ENCODE measurements at places on chromosomes 6 and 20. TPM values are rescaled to one million over a fixed set of nuclear protein-coding genes. Genes with fewer than 3 reads are reported as not detected.
A peak's percentile ranks its signal among the peaks of the same experiment; 100 is the strongest.

TSBP1 gene
- polyA plus RNA-seq: 0.34 TPM

GRM1 gene
- 0.14 TPM for polyA plus RNA-seq

EBF4 gene
- polyA plus RNA-seq: 45.7 TPM

PGC gene
- not detected for polyA plus RNA-seq

SIRPD gene
- polyA plus RNA-seq: not detected

RCAN2 gene
- 22.4 TPM for polyA plus RNA-seq

FLRT3 gene
- polyA plus RNA-seq: 166 TPM

TAGAP gene
- polyA plus RNA-seq: 0.67 TPM

GPLD1 gene
- polyA plus RNA-seq: 4.0 TPM

LAMP5 gene
- 8.0 TPM for polyA plus RNA-seq

FOXA2 gene
- polyA plus RNA-seq: 0.06 TPM

C20orf141 gene
- not detected for polyA plus RNA-seq

HLA-DQA2 gene
- not detected for polyA plus RNA-seq

- no peak for DNase-seq
Observed at GRCh38 chr20:48293671-48294070, 508.4 kb upstream of the SULF2 start.

GRCh38 chr6:168583821-168584220 lies 142.8 kb downstream of the SMOC2 start:
- DNase-seq: no peak

- no peak for DNase-seq
Observed at GRCh38 chr6:111950661-111951496, 77.6 kb upstream of the FYN start.

- DNase-seq: no peak
Observed at GRCh38 chr20:55777641-55778040, 227.7 kb downstream of the CBLN4 start.

DNA sequence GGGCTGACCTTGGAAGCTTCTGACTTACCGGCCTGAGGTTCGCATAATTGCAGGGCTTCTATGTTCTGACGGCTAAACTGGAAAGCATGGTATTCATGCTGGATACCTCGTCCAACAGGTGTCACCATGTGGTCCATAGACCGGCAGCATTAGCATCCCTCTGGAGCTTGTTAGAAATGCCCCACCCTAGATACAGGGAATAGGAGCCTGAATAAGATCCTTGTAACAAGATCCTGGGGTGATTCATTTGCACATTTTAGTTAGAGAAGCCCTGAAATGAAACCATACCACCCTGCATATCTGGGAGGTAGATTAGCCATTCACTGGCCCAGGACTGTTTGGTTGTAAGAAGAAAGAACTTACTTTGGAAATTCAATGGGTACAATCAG lies 77.7 kb downstream of the TMEM170B start:
- no peak for DNase-seq

- DNase-seq: no peak
Observed at GRCh38 chr6:31270788-31271640, 878 bp downstream of the HLA-C start.

DNA sequence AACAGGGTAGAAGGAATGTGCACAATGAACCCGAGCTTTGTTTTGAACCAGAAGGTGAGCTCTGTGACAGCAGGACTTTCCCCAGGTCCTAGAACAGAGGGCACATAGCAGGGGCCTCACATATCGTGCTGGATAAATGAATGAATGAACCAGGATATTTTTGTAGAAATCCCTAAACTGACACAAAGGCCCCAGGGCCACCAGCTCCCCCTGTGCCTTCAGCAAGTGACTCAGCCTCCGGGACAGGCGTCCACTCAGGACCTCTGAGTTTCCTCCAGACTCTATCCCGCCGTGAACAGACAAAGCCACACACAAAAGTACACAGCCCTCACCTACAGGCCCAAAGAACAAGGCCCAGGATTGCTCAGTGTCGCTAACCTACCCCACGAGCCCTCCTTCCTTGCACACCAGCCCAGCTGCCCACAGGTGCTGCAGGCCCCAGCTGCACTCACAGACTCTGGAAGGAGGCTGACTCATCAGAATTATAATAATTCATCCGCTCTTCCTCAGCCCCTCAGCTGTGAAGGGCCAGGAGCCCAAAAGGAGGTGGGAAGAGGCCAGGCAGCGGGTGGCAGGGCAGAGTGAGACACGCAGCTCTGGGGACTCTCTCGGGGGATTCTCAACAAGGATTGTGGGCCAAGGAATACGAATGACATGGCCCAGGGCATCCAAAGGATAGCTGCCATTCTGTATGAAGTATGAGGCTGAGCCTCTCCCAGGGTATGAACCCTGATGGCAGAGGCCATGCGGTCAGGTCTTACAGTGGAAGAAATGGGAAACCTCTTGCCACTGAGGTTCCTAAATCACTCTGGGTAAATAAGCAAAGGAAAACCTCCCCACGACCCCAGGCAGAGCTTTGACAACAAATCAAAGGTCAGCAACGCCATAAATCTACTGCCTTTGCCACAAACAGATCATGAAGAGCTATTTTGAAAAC lies 40.9 kb downstream of the SUMO4 start:
- DNase-seq: no peak

GRCh38 chr6:136767570-136768309 lies 24.5 kb downstream of the MAP3K5 start:
- DNase-seq: no peak

- no peak for DNase-seq
Observed at GRCh38 chr20:48120120-48120519, 334.8 kb upstream of the SULF2 start.

DNA sequence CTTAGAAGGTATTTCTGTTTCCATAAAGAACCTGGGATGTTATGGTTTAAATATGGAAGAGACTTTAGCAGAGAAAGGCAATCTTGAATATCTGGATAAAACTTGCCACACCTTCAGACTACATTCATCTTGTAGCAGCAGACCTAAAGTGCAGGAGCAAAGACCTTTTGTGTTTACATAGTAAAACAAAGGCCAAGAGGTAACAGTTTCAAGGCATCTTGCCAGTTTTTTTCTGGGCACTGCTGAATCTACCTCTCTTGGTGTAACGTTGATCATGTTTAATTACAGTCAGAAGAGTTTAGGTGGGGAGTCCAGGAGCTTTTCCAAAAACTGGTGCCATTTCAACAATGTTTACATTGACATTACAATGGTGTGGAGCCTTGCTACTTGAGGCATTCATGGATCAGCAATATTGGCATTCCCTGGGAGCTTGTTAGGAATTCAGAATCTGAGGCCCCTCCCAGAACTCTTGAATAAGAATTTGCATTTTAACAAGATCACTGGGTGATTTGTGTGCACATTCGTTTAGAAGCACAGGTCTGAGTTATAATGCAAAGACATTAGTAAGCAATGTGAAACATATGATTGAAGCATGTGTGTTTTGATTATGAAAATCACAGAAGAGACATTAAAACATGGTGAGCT lies 94.5 kb downstream of the F13A1 start:
- no peak for DNase-seq

GRCh38 chr6:112622036-112622435 lies 274.9 kb downstream of the RFPL4B start:
- DNase-seq: no peak

- DNase-seq: no peak
Observed at GRCh38 chr6:65450451-65450850, 256.6 kb downstream of the EYS start.

DNA sequence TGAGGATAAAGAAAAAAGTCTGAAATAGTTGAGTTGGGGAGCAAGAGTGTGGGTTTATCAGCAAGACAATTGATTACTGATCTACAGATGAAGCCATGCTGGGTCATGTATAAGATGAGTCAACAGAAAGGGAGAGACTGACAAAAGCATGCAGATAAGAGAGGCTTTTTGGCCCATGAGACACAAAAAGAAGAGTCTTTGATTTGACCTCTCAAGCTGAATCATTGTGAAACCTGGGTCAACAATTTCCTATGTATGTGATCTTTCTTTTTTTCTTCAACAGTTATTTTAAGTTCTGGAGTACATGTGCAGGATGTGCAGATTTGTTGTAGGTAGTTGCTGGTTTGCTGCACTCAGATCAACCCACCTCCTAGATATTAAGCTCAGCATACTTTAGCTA lies 15.9 kb downstream of the RIMS1 start:
- no peak for DNase-seq

GRCh38 chr20:46809706-46810360 lies 84.8 kb upstream of the EYA2 start:
- no peak for DNase-seq

- no peak for DNase-seq
Observed at GRCh38 chr6:168133168-168133561, 54.2 kb upstream of the FRMD1 start.

DNA sequence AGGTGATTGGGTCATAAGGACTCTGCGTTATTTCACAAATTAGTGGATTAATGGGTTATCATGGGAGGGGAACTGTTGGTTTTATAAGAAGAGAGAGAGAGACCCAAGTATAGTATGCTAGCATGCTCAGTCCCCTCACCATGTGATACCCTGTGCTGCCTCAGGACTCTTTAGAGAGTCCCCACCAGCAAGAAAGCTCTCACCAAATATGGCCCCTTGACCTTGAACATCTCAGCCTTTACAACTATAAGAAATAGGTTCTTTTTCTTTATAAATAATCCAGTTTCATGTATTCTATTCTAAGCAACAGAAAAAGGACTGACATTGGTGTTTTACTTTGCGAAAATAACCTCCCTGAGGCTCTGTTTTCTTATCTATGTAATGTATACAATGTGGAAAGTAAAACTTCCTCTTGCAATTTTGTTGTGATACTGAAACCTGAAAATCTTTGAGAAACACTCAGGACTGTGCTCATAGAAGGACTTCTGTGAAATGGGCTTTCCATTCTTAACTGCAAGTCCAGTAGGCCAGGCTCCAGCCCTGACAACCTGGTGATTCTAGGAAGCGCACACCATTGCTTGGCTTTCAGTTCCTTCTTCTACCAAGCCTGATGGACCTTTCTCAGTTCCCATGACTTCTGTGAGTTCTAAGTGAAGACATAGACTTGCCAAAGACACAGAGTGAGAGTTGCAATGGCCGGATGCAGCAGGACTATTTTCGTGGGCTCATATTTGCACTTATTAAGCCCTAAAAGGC lies 21.9 kb downstream of the SIRPD start:
- DNase-seq: no peak

GRCh38 chr6:129943637-129944271 lies 74.6 kb upstream of the L3MBTL3 start:
- DNase-seq: no peak

GRCh38 chr6:101605874-101606273 lies 212.4 kb downstream of the GRIK2 start:
- DNase-seq: no peak

DNA sequence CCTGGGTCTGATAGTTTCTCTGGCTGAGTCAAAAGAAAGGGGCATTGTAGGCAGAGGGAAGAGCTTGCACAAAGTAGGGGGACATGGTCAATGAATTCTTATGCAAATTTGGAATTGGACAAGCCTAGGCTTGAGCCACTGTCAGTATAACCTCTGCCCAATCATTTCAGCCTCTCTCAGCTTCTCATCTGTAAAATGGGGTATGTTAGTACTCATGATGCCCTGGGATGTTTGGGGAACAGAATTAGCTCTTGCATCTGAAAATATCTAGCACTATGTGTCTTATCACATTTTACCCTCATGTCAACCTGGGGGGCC lies 148.6 kb downstream of the DHX35 start:
- DNase-seq: no peak

- no peak for DNase-seq
Observed at GRCh38 chr20:50758992-50759391, 27.6 kb downstream of the PARD6B start.

- no peak for DNase-seq
Observed at GRCh38 chr6:150391890-150392289, 23.1 kb downstream of the IYD start.

DNA sequence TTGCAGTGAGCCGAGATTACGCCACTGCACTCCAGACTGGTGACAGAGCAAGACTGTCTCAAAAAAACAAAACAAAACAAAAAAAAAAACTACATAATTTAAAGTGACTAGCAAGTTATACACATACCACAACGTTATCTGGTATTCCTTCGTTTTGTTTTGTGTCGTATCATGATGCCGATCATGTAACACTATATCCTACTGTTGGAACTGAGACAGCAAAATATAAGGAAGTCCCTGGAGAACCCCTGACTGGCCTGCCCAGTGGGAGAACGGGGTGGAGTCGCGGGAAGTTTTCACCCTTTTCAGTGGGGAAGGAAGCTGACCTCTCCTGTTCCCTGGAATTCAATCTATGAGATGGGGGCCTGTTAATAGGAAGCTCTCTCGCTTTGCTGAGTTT lies 15.1 kb downstream of the SOX4 start:
- no peak for DNase-seq

GRCh38 chr20:24761220-24762065 lies 187.6 kb upstream of the CST7 start:
- DNase-seq: no peak

GRCh38 chr6:168034537-168034936 lies 37.1 kb downstream of the KIF25 start:
- no peak for DNase-seq

DNA sequence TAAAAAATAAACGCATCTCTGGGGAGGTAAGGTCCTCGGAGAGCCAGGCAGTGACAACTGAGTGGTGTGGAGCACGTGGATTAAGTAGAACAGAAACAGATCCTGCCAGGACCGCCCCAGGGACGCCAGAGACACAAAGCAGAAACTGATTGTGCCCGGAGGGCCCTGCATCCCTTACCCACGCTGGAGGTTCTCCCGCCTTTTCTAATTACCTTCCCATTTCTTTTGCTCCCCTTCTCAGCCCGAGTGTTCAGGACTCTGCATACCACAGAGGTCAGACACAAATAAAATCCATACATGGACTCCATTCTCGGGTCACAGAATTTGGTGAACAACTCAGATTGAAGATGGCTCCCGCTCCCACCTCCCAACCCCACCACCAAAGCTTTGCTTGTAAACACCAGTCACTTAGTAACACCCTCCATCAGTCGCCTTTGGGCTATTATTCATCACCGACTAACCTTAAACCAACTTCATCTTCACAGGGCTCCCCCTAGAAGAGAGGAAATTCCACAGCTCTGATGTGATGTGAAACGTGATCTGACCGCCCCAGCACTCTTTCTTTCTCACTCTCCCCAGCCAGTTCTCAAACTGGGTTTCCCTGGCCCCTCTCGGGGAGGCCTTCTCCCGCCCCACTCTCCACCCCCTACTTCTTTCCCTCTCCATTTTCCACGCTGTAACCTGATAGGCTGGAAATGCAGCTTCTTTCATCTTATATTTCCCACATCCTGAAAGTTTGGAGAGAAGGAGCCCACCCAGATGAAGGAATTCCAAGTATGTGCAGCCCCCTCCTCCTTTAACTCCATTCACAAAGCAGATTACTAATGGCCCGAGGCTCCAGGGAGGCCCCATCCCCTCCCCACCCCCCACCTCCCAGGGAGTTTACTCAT lies 32.5 kb upstream of the PIM1 start:
- peak; percentile 76 for DNase-seq

DNA sequence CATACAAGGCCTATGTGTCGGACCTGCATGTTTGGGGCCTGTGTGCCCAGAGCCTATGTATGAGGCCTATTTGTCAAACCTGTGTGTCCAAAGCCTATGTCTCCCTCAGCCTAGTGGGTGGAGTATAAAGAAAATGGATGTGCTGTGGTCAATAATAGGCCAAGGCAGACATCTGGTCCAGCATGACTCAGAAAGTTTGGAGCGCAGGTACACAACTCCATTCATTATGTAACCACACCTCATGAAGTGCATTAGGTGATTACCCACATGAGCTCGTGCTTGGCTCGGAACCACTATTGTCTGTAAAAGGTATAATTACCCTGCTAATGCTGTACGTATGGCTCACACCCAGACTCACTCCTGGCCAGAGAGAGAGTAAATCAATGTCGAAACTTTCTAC lies 302.4 kb upstream of the POU3F2 start:
- DNase-seq: no peak

Data from renal cortex interstitium (tissue), 15 donors.